ENCODE measurements at places on chromosomes 1 and 21.

DNA sequence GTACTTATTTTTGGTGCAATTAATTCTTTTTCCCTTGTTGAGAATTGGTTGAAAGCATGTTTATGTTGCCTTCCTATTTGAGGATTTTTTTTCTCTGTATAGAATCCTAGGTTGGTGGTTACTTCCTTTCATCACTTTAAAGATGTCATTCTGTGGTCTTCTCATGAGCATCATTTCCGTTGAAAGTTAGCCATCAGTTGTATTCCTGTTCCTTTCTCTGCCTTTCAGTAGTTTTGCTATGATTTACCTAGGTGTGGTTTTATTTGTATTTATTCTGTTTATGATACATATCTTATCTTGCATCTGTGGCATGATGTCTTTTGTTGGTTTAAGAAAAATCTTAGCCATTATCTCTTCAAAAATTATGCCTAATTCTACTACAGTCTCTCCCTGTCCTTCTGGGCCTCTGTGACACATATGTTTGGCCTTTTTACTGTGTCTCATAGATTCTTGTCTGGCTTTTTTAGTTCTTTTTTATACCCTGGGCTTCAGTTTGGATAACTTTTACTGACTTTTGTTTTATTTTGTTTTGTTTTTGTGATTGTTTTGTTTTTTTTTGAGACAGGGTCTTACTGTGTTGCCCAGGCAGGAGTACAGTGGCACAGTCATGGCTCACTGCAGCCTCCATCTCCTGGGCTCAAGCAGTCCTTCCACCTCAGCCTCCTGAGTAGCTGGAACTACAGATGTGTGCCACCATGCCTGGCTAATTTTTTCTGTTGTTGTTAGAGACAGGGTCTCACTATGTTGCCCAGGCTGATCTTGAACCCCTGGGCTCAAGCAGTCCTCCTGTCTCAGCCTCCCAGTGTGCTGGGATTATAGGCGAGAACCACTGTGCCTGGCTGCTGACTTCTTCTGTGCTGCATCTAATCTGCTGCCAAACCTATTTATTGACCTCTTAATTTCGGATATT is 24.1 kb downstream of the PTGFRN start:
- DNase-seq: no peak

GRCh38 chr1:9901148-9902059 is 8.7 kb downstream of the CTNNBIP1 start:
- DNase-seq: no peak

GRCh38 chr1:10614377-10615225 is 139.9 kb downstream of the PEX14 start:
- DNase-seq: no peak

GRCh38 chr1:198019126-198019525 is 102.0 kb downstream of the LHX9 start:
- no peak for DNase-seq

DNA sequence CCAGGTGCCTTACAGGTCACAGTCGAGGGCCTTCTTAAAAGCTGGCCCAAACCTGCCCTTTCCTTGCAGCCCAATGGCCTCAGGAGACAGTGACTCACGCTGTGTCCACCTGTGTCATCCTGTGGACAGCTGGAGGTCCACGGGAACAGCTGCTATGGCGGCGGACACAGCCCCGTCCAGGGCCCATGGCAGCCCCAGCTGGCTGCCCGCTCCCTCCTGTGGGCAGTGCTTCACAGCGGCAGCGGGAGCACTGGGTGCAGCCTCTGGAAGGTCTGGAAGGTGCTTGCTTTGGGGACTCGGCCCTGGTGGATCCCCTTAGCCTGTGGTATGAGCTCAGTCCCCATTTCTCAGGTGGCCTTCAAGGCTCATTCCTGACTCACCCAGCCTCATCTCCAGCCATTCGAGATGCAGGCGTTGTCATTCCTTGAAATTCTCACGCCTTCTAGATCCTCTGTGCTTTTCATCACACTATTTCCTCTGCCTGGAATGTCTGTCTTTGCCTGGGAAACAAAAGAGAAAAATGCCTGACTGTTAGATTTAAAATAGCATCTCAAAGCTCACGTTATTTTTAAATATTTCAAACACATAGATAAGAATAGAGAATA is 86.8 kb downstream of the KIF26B start:
- DNase-seq: no peak

GRCh38 chr21:45578811-45579381 is 36.7 kb upstream of the SLC19A1 start:
- no peak for DNase-seq

GRCh38 chr1:206921772-206922265 is at the start of gene FCMR:
TSS of gene FCMR (minus strand) at chr1:206921941. CDS start at chr1:206921854, 87 bp downstream.
- DNase-seq: peak; percentile 33

GRCh38 chr1:68456202-68456601 is 6.4 kb upstream of the RPE65 start:
- DNase-seq: no peak

DNA sequence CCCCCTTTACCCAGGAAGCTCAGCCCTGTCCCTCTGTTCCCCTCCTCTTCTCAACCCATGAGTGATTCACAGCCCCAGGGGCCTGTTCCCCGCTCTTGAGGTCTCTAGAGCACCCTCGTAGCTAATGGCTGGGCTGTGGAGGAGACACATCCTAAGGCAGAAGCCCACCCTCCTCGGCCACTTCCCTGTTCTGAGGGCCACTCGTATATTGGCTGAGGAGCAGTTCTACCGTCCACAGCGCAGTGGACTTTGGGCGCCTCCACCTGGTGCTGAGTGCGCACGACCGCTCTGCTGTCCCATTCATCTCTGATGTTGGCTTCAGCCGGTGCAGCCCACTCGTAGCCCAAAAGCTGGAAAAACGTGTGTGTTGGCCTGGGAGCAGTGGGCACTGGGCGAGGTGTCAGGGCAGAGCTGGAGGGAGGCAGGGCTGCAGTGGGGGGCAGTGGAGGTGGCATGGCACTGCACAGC is 24.5 kb upstream of the PKP1 start:
- no peak for DNase-seq

DNA sequence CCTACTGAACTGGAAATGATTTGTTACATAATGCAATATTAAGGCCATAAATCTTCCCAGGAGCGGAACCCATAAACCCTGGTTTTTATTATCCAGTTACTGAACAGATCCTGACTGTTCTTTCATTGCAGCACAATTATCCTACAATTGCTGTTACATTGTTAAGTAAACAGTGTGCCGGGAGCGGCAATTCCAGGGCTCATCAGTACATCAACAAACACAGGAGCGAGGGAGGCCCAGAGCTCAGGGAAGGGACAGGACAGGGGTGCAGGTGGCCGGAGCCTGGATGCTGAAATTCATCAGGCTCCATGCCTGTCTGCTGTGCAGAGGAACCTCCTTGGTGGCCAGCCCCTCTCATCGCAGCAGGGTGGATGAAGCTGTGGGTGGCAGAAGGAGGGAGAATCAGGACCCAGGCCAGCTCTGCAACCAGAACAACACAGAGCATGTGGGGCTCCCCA is 544.7 kb downstream of the NPHP4 start:
- DNase-seq: no peak

DNA sequence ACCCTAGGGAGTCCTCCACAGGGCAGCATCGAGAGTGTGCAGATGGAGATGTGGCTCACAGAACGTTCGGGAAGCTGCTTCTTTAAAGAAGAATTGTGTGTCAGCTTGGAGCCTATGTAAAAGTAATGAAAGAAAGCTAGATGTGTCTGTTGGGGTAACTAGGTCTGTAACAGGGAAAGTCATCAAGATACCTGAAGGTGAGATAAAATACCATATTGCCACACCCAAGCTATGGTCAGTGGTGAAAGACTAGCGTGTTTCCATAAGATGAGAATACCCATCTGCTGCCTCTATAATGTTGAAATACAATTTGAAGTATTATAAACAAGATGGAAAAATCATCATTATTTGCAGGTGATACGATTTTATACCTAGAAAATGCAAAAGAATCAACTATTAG is 17.5 kb downstream of the RCAN1 start:
- no peak for DNase-seq

- DNase-seq: peak; percentile 67
These were observed 40.1 kb upstream of the MYSM1 start for GRCh38 chr1:58739856-58740466.

- DNase-seq: no peak
These were observed 4.5 kb downstream of the MAGI3 start for GRCh38 chr1:113394863-113395259.

GRCh38 chr21:46352913-46353312 is 29.0 kb downstream of the PCNT start:
- DNase-seq: no peak

GRCh38 chr1:70072231-70072751 is 133.1 kb downstream of the LRRC40 start:
- no peak for DNase-seq

Data from hindlimb muscle (tissue), 1 donor.